ENCODE measurements at places on chromosomes 4 and X. TPM values are rescaled to one million over a fixed set of nuclear protein-coding genes. Genes with fewer than 3 reads are reported as not detected.

DNA sequence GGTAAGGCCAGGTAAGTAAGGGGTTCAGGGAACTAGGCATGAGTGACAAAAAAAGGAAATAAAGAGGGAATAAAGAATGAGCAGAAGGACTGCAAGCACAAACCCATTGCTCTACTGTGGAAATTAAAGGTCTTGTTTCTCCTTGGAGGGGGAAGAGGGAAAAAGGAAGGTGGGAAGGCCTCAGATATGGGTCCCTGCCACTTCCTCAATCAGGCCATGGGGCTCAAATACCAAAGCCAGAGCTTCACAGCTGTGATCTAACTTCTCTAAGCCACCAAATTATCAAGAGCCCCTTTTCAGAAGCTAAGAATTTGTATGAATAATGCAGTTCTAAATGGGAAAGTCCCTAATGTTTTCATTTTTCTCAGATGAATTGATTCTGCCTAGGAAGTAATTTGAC lies 4.7 kb downstream of the USP51 start:
- no peak for DNase-seq

GRCh38 chr4:70943114-70943513 lies 40.9 kb downstream of the MOB1B start:
- no peak for DNase-seq

- no peak for DNase-seq
These were observed 192.0 kb upstream of the GATB start for GRCh38 chr4:151952711-151953254.

- DNase-seq, result no peak
These were observed 83.8 kb downstream of the EGF start for GRCh38 chr4:109996526-109996925.

DNA sequence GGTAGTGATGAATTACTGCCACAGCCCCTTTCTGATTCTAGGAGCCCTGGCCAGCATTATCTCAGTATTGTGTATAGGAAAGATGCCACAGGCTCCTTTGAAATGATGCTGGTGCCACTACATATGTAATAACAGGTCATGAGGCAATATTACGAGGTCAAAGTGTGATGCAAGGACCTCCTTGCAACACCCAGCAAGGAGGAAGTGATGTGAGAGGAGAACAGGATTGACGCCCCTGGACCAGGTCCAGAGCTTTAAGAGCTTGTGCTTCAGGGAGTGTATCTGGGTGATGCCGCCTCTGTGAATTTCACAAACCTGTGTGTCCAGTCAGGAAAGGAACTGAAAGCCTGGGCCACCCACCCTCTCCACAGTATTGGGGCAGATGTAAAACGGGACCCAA lies 261.8 kb downstream of the MID1IP1 start:
- no peak for DNase-seq

DNA sequence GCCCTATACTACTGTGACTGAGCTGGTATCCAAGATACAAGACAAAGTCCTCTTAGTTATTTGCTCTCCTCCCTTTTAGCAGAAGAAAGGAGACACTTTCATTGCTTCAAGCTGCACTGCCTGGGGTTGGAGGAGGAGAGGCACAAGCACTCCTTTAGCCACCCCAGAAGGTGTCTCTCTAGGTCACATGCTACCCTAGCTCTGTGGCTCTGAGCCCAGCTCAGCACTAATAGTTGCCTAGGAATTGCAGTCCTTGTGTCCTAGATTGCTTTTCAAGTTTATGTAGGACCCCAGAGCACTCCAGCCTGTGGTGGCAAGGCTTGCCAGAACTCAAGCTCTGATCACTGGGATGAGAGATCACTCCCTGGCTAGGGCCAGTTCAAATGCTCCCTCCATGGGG lies 24.4 kb upstream of the LHFPL1 start:
- no peak for DNase-seq

The RAB9B gene
- 1.5 TPM for total RNA-seq

The NPY1R gene
- total RNA-seq, result 0.58 TPM
